ENCODE measurements at places on chromosomes 7 and 10.

- DNase-seq: no peak
Observed at GRCh38 chr10:30018496-30018895, 40.9 kb downstream of the JCAD start.

DNA sequence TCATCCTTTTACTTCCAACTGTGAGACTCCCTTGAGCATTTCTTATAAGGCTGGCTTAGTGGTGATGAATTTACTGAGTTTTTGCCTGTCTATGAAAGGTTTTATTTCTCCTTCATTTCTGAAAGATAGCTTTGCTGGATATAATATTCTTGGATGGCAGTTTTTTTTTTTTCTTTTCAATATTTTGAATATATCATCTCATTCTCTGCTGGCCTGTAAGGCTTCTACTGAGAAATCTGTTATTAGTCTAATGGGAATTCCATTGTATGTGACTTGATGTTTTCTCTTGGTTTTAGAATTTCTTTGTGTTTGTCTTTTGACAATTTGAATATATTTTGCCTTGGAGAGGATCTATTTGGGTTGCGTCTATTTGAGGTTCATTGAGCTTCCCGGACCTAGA lies 22.4 kb downstream of the PHTF2 start:
- DNase-seq: no peak

DNA sequence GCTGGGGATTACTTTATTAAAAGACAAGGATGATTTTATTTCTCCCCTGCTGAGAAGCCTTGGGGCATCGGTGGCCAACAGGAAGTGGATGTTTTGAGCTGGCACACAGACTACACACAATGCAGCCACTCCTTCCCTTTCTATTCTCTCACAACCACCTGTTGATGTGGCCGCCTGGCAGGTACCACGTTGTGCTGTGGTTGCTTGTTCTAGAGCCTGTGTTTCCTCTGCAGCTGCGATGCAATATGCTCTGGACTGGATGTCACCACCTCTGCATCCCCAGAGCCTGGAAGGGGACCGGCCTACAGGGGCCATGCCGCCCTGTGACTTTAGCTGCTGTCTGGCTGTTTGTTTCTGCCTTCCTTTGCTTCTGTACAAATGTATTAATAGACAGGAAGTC lies 195.7 kb upstream of the CELF2 start:
- DNase-seq: no peak

- no peak for DNase-seq
Observed at GRCh38 chr10:29725133-29725720, 90.5 kb upstream of the SVIL start.

DNA sequence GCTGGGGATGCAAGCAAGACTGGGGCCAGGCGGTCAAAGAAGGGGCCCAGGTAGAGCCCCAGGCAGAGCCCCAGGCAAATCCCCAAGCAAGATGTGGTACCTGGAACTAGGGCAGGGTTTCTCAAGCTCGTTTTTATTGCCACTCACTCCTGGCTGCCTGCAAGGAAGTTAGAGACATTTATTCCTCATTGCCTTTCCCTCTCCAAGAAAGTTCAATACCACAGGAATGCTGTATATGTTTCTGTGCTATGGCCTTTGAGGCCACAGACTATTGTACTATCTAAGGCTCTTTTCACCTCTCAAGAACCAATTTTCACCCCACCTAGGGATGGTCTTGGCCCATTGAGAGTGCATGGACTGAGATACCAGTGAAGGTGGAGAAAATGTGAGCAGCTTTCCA lies 71.3 kb downstream of the TACC2 start:
- no peak for DNase-seq
